CD4-positive, alpha-beta T cell treated with Interleukin-6 at 100 ng/mL for 8 hours (primary cell): ENCODE measurements at places on chromosomes 2 and 18.

DNA sequence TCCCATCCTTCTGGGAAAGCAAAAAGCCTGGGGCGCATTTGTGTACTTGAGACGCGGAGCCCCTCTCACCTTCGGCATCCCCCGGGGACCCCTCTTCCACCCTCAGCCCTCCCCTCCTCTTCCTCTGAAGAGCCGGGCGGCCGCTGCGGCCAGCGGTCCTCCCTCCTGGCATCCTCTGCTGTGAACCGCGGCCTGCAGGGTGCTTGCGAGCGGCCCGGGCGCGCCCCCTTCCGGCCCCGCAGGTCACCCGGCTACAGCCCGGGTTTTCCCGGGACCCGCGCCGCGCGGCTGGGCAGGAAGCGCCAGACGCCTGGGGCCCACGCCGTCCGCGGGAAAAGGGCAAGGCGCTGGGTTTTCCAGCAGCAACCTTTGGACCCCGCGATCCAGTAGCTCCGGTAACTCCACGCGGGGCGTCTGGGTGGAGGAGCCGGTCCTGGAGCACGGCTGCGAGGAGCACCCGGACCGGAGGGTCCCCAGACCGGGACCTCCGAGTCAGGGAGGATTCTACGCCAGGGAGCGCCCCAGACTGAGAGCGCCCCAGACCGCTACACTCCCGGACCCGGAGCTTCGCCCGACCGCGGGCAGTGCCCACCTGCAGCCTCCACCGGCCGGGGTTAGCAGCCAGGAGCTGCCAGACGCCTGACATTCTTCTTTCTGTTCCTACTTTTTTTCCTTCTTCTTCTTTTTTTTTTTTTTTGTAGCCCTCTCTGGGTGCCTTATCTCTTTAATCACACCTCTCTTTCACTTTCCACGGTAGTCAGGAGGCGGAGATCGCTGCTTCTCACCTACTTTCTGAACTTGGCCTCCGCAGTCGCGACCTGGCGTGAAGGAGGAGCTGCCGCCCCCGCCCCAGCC, at the start of gene IL18R1:
Gene IL18R1, plus strand, starts transcription at position 271 of the 855 bp plus-strand sequence. CDS start 6,865 bp downstream, outside the sequence.
- DNase-seq: peak; percentile 63

GRCh38 chr2:226790011-226790410, 9.6 kb downstream of the IRS1 start:
- DNase-seq: no peak

GRCh38 chr2:158701101-158701500, 94.0 kb upstream of the DAPL1 start:
- no peak for DNase-seq

DNA sequence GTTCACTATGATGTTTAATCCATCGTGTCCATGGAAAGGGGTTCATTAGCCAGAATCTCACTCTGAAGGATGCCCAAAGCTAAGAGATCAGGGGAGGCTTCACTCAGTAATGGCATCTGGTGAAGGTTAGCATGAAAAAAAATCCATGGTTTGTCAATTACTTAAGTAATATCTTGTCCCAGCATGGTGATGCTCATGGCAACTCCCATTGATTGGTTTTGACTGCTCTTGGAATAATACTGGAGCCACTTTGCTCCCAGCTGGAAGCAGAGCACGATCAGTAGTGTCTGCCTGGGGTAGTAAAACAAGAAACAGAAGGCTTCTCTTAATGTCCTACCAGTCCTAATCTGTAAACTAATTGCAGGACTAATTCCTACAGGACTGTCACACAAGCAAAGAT, 799.4 kb downstream of the CNTNAP5 start:
- DNase-seq: no peak

DNA sequence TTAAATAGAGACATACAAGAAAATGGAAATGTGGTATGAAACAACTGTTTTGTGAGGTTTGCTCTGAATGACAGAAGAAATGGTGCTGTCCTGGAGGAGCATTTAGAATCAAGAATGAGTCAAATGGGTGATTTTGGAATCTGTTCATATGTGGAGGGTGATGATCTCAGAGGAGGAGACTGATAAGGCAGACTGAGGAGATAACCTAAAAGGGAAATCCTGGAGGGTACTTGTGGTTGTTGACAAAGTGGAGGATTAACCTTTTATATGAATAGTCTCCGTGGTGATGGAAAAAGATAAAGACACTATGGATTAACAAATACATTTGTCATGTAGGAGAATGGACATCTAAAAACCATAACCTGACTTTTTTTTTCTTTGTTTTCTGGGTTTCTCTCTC, 74.1 kb downstream of the MMADHC start:
- no peak for DNase-seq

DNA sequence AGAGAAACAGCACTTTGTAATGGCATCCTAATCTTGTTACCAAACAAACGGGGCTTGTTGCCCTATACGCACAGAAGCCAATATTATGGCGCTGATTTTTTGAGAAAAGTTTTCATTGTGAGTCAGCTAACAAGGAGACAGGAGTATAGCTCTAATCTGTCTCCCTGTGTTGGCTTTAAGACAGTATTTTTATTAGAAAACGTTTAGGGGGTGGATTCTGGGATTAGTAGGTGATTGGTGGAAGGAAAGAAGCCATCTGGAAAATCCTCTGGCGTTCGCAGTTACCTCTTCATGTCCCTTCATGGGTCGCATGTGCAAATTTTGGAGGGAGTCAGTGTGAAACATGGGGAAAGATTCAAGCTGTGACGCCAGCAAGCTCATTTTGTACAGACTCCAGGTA, 698 bp upstream of the TMEM237 start:
- no peak for DNase-seq

DNA sequence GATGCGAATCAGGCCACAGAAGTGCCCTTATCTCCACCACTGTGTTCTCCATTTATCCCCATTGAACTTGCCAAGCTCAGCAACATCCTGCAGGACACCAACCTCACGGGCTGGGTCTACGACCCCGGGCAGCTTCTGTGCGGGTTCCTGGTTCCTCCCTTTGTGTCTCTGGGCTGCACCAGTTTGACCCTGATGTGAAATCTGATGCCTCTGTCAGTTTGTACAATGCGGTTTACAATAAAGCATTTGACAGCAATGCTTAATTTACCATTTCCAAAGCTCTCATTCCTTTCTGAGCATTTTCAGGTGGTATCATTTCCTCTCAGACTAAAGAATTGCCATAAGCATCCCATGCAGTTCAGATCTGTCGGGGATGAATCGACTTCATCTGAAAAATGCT, 3.3 kb upstream of the TMEM18 start:
- no peak for DNase-seq

GRCh38 chr2:159139216-159139933, 147.1 kb downstream of the WDSUB1 start:
- DNase-seq: no peak

- no peak for DNase-seq
Measured at GRCh38 chr2:43100883-43101662, 125.3 kb downstream of the ZFP36L2 start.

DNA sequence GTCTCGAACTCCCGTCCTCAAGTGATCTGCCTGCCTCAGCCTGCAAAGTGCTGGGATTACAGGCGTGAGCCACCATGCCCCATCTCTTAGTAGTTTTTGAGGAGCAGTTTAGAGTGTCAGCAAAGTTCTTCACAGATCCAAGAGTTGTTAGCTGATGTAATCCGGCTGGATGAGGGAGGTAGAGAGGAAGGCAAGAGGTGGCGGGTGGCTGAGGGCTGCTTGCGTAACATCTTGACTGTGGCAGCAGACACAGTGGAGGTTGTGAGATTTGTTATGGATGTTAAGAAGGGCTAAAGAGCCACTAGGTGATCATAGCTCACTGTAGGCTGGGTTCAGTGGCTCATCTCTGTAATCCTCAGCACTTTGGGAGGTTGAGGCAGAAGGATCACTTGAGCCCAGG, 19.5 kb upstream of the FAM136A start:
- no peak for DNase-seq

GRCh38 chr2:82411071-82411470, 2048.0 kb downstream of the SUCLG1 start:
- DNase-seq: no peak

- DNase-seq: no peak
Measured at GRCh38 chr2:76684756-76685155, 837.4 kb downstream of the LRRTM4 start.

DNA sequence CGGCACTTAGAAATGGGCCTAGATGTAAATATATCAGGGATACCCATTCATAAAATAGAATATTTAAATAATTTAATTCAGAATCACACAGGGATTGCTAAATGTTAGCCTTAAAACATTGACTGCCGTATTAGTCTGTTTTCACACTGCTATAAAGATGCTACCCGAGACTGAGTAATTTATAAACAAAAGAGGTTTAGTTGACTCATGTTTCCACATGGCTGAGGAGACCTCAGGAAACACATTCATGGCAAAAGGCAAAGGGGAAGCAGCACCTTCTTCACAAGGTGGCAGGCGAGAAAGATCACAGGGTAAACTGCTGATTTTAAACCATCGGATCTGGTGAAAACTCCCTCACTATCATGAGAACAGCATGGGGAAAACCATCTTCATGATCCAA, 223.6 kb upstream of the GULP1 start:
- no peak for DNase-seq

GRCh38 chr2:45680351-45680967, 29.0 kb downstream of the PRKCE start:
- DNase-seq: no peak

GRCh38 chr18:77517901-77518300, 268.3 kb downstream of the GALR1 start:
- DNase-seq: no peak

- peak; percentile 48 for DNase-seq
Measured at GRCh38 chr2:70083344-70084156, 3.7 kb upstream of the PCBP1 start.
